Osteocyte (in vitro differentiated cells): ENCODE measurements at places on chromosomes 5 and 9. TPM values are rescaled to one million over a fixed set of nuclear protein-coding genes. Genes with fewer than 3 reads are reported as not detected.
A peak's percentile ranks its signal among the peaks of the same experiment; 100 is the strongest.

DNA sequence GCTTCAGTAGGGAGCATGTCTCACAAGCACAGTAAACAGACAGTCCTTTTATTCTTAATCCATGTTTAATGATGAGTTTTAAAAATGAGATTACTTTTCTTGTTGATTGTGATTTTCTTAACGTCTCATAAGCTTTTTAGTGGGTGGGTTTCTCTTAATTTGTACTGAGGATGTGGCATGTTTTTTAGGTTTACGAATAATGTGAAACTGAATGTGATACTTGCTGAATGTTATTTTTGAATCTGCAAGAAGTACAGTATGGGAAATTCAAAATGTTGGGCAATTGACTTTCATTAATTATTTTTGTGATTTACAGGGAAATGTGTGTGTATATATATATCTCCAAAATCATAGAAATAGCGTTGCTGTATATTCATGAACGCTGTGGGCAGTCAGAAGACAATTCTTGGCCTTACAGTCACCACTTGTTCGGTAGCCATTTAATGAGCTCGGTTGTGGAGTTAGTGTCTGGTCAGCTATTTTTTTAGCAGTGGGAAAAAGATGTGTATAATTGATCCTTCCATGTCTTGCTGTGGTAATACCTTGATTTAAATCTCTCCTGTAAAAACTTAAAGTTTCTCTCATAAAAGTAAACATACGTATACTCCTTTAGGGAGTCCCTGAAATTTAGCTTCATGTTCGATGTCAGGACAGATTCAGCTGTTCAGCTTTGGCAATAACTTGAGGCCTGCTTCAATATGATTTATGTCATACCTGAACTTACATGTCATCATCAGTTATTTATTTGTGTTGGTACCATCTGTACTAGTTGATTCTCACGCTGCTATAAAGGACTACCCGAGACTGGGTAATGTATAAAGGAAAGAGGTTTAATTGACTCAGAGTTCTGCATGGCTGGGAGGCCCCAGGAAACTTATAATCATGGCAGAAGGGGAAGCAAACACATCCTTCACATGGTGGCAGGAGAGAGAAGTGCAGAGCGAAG is 15.0 kb downstream of the ICE1 start:
- H3K4me3 ChIP-seq, result no peak overlapping the region
- peaks cover 21% of the 10 kb centered on the region for H3K4me1 ChIP-seq
- H3K27ac ChIP-seq, result no peak overlapping the region
- H3K27me3 ChIP-seq, result no peaks in the 10 kb centered on the region
- no peak for DNase-seq
- peaks cover 25% of the 10 kb centered on the region for H3K36me3 ChIP-seq

DNA sequence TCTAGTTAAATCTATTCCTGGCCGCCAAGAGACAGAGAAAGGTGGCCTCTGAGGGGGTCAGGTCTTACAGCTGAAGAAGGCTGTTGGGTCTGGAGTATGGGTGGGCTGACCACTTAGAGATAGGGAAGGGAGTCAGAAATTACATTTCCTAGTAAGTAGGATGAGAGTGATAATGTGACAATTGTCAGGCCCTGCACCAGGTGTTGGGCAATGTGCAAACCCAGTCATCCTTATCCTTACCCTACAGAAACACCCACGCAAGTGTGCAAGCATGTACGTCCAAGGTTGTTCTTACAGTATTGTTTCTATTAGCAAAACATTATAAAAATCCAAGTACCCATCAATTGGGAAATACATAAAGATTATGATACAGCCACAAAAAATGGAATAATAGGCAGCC is 9.5 kb downstream of the SPAAR start:
- no peak for DNase-seq
- H3K4me3 ChIP-seq, result no peak overlapping the region
- peaks cover 25% of the 10 kb centered on the region for H3K4me1 ChIP-seq

GRCh38 chr9:31554941-31555340 is 829.5 kb upstream of the ACO1 start:
- no peak for DNase-seq
- H3K4me3 ChIP-seq, result no peak overlapping the region
- no peak overlapping the region for H3K27ac ChIP-seq

- H3K36me3 ChIP-seq, result no peaks in the 10 kb centered on the region
- no peak overlapping the region for H3K4me3 ChIP-seq
- H3K4me1 ChIP-seq, result peaks cover 11% of the 10 kb centered on the region
- no peak overlapping the region for H3K27ac ChIP-seq
- peaks cover 36% of the 10 kb centered on the region for H3K27me3 ChIP-seq
Observed at GRCh38 chr5:15446552-15446951, 53.4 kb upstream of the FBXL7 start.

DNA sequence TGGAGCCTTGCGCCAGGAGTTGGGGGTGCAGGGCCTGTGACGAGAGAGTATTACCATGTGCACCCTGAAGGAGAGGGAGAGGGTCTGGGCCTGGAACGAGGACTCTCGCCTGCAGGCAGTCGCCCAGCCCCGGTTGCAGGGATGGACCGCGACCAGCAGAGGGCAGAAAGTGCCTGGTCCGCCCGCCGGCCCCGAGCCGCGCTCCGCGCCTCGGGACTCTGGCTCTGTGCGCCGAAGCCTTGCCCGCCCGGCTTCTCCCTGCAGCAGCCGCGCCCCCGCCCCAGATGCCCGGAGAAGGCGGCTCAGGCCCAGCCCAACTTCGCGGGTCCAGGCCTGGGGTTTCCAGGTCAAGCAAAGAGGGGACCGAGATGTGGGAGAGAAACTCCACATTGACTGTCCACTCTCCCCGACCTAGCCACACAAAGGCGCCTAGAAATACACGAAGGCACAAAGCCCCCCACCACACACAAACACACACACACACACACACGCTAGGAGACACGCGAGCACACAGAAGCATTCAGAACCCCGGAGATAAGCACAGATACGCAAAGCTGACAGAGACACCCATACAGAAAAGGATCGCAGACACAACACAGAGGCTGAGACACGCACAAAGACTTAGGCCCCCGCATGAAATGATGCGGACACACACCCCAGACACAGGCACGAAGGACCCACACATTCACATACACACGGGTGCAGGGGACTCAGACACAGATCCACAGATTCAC is 2.0 kb upstream of the LMX1B start:
- peaks cover 44% of the 10 kb centered on the region for H3K27me3 ChIP-seq
- peak; percentile 93 for DNase-seq
- H3K36me3 ChIP-seq, result no peaks in the 10 kb centered on the region
- H3K4me1 ChIP-seq, result peaks cover 14% of the 10 kb centered on the region
- peak overlapping the region; percentile 49 for H3K4me3 ChIP-seq

- H3K4me3 ChIP-seq, result no peak overlapping the region
- peaks cover 3% of the 10 kb centered on the region for H3K4me1 ChIP-seq
- H3K27ac ChIP-seq, result no peak overlapping the region
- peaks cover 25% of the 10 kb centered on the region for H3K36me3 ChIP-seq
- H3K27me3 ChIP-seq, result no peaks in the 10 kb centered on the region
Observed at GRCh38 chr9:70170151-70170790, 88.5 kb upstream of the SMC5 start.

- peaks cover 2% of the 10 kb centered on the region for H3K4me1 ChIP-seq
- no peaks in the 10 kb centered on the region for H3K36me3 ChIP-seq
- no peak for DNase-seq
- no peak overlapping the region for H3K4me3 ChIP-seq
Observed at GRCh38 chr5:64634997-64635686, 55.2 kb upstream of the SHISAL2B start.

- H3K36me3 ChIP-seq, result peaks cover 2% of the 10 kb centered on the region
- DNase-seq, result no peak
- H3K27ac ChIP-seq, result no peak overlapping the region
- H3K4me1 ChIP-seq, result peaks cover 73% of the 10 kb centered on the region
- no peak overlapping the region for H3K4me3 ChIP-seq
Observed at GRCh38 chr9:106880863-106881262, 17.9 kb downstream of the ZNF462 start.

DNA sequence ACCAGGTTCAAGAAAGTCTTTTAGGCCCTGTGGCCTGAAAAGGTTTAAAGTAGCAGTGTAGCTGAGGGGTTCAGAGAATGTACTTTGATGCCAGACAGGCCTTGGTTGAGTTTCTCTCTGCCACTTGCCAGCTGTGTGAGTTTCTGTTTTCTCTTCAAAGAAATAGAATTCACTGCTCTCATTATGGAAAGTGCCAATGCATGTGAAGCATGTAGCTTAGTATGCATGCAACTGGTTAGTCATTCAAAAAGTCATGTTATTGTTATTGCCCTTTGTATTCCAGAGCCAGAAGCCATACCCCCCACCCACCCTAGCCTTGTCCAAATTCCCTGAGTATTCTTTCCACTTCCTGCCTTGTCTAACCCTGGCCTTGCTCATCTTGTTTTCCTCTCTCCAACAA is 101.7 kb downstream of the ADRB2 start:
- peak overlapping the region; percentile 85 for H3K27ac ChIP-seq
- H3K4me1 ChIP-seq, result peaks cover 46% of the 10 kb centered on the region
- H3K36me3 ChIP-seq, result no peaks in the 10 kb centered on the region
- no peak overlapping the region for H3K4me3 ChIP-seq

DNA sequence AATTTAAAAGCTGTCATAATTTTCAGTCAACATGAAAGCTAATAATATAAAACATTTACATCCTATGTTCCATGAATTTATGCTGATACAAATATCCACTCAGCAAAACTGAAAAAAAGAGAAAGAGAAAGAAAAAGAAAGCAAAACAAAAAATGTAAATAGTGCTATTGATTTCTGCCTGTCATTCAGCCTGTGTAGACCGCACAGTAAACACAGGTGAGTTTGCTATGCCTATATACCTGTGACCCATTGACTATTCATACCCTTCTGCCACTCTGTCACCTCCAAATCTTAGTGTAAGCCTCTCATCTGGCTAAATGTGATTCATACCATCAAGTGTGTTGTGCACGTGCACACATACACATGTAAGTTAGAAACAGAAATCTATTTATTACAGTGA is 359.0 kb upstream of the RORB start:
- H3K27me3 ChIP-seq, result no peaks in the 10 kb centered on the region
- H3K36me3 ChIP-seq, result no peaks in the 10 kb centered on the region
- H3K4me1 ChIP-seq, result no peaks in the 10 kb centered on the region
- DNase-seq, result no peak

DNA sequence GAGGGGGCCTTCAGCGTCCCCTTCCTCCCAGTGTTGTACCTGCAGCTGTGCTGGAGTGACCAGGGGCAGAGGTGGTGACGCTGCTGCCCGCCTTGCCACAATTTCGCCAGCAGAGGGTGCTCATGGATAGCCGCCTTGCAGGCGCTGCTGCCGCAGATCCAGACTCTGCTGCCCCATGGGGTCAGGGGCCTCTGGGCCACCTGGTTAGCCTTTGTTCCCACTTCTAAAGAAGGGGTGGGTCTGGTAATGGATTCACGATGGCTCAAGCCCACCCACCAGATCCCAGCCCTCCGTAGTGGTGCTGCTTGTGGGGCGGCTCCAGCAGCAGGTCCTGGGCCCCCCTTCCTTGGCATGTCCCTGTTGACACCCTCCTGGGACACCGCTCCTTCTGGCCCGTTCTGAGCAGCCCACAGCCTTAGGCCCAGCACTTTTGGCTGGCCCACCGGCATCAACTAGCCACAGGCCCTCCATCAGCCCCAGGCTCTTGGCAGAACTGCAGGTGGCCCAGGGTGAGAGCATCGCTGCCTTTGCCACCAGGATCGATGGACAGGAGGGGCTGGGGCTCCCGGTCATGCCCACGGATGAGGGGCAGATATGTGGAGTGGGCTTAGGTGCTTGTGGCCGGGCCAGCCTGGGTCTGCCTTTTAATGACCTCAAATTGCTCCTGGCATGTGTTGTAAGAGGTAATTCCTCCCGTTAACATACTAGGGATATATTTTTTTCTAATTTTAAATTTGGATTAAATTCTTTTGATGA is 57.2 kb downstream of the COL5A1 start:
- no peaks in the 10 kb centered on the region for H3K27me3 ChIP-seq
- no peak overlapping the region for H3K4me3 ChIP-seq
- DNase-seq, result no peak

DNA sequence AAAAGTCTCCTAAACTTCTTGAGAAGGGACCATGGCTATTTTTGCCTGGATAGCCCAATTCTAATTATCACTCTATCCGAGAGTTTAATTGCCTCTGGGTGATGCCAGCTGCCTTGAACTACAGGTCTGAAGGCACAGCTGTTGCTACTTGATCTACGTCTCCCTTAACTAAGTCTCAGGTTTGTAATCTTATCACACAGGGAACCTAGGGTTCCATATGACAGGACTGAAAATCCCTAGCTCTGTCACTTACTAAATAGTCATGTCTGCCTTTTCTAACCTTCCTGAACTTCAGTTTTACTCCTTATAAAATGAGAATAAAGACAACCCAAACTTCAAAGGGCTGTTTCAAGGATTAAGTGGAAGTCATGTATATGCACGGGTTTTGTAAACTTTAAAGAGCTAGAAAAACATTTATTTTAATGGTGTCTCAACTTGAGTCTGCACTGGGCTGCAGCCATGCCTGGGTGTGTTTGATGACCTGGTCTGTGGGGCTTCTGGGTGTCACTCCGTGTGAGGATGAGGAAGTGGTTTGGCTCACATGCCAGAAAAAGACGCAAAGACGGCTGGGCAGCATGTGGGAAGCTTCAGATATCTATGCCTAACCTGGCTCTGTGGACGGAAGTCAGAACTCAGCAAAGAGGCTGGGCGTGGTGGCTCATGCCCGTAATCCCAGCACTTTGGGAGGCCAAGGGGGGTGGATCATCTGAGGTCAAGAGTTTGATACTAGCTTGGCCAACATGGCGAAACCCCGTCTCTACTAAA is 129.3 kb upstream of the SLC44A1 start:
- no peak overlapping the region for H3K4me3 ChIP-seq
- no peaks in the 10 kb centered on the region for H3K4me1 ChIP-seq
- H3K27me3 ChIP-seq, result no peaks in the 10 kb centered on the region
- H3K27ac ChIP-seq, result no peak overlapping the region
- no peaks in the 10 kb centered on the region for H3K36me3 ChIP-seq

DNA sequence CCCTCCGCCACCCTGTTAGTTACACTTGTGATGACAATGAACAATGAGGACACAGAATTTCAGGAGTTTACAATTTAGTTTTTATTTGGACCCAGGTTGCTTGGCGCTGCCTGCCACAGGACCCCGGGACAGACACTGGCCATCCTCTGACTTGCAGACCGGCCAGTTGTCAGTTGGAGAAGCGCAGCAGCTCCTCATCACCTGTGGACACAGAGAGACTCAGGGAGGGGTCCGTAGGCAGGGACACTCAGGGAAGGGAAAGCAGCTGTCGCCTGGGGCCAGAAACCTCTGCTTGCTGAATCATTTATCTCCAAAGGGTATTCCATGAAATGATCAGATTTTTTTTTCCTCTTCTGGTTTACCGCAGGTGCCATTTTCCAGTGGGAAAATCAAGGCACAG is 18.0 kb downstream of the AMBP start:
- no peak for DNase-seq
- peaks cover 26% of the 10 kb centered on the region for H3K4me1 ChIP-seq
- H3K4me3 ChIP-seq, result no peak overlapping the region

IL9 gene
- total RNA-seq, result not detected in 2 replicates

SHROOM1 gene
- 3.2 and 4.5 TPM in 2 replicates for total RNA-seq

GCNT1 gene
- total RNA-seq, result 8.0 and 8.6 TPM in 2 replicates

SOX30 gene
- not detected in 2 replicates for total RNA-seq

KCNIP1 gene
- total RNA-seq, result 12.6 and 13.3 TPM in 2 replicates
